Right atrium auricular region (tissue), 2 donors: ENCODE measurements at places on chromosomes 5 and 9.

DNA sequence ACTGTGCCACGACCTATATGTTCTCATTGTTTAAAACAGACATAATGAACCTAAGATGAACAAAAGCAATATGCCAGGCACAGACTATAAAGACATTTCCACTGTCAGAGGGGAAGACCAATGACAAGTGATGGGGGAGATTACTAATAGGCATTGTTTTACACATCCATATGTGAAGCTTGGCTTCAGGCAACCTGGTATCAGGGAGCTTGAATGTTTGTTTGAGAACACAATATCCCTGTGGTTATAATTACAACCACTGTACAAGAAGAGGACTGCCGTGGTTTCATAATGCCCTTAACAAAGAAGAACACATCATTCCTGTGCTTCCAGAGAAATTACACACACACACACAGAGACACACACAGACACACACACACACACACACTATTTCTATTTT lies 385.7 kb downstream of the BNC2 start:
- DNase-seq = no peak

DNA sequence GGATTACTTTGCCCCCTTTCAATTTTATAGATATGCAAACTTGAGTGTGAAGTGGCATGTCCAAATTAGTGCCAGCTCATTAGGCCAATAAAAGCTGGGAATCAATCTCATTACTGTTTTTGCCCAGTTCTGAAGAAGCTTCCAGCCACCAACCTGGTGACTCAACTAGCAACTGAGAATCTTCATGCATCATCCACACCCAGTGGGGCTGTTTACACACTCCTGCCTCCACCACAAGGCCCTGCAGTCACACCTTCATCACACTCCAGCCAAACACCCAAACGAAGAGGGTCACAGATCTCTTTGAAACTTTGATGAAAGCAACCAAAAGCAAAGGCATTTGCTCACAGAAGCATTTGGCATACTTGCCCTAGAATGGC lies 41.3 kb upstream of the S1PR3 start:
- DNase-seq = no peak

- DNase-seq = no peak
Measured at GRCh38 chr9:36923025-36923625, 110.9 kb downstream of the PAX5 start.

- no peak for DNase-seq
Measured at GRCh38 chr9:75483636-75484035, 395.3 kb downstream of the OSTF1 start.

- no peak for DNase-seq
Measured at GRCh38 chr5:42531611-42532010, 108.4 kb downstream of the GHR start.

DNA sequence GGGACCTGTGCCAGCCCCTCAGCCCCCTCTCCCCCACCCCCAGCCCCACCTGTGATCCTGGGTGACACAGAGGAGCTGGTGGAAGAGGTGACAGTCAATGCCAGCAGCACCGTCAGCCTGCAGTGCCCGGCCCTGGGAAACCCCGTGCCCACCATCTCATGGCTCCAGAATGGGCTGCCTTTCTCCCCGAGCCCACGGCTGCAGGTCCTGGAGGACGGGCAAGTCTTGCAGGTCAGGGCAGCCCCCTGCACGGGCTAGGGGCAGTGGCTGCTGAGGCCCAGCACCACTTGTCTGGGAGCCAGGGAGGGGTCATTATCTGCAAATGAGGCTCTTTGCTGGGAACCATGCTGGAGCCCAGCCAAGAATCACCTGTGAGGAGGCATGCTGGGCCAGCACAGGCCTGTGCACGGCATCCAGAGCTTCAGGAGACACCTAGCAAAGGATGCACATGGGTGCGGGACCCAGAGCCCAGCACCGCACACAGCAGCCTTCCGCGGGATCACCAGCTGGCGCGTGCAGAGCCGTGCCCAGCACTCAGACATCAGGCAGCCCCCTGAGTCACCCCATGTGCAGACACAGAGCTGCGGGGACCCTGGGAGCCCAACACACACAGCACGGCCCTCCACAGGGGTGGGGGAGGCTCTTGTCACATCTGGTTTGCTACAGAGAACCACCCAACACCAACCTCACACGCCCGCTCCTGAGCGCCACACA lies 62.0 kb upstream of the ASS1 start:
- DNase-seq = no peak

GRCh38 chr9:13934416-13934815 lies 379.5 kb downstream of the NFIB start:
- DNase-seq = no peak

DNA sequence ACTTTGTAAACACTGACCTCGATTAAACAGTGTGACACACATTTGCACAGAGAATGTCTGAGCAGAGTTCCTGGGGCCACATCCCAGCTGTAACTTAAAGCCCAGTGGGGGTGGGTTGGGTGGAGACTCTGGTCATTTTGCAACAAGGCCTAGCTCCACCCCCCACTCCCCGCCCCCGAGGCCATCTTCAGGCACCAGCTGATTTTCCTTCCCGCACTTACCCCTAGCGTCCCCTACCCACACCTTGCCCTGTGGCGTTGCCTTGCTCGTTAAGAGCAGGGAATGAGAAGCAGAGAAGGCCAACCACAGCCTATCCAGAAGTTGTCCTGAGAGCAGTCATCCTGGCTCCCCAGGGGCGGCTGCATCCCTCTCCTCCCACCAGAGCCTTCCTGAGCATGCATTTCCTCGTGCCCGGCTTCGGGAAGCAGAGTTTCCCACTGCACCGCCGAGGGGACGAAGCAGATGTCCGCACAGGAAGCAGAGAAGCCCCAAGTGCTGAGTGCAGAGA lies 101.7 kb upstream of the SARDH start:
- no peak for DNase-seq

DNA sequence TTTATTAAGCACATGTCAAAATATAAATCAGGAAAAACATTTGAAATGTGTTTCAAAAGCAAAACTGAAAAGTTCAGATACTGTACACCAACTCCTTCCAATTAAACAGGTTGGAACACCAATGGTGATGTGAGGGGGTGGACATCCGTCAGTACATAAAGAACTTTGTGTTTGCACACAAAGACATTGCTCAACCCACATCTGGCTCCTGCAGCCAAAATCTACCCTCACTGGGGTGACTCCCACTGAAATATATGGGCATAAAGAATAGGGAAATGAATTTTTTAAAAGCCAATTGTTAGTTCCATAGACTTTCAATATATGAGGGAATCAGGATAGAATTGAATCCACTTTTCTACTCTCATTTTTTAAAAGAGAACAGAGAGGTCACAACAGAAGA lies 63.9 kb downstream of the MEGF9 start:
- DNase-seq = no peak

- DNase-seq = no peak
Measured at GRCh38 chr9:132584601-132585560, 2.5 kb downstream of the BARHL1 start.
